ENCODE measurements at places on chromosomes 7 and 10.

DNA sequence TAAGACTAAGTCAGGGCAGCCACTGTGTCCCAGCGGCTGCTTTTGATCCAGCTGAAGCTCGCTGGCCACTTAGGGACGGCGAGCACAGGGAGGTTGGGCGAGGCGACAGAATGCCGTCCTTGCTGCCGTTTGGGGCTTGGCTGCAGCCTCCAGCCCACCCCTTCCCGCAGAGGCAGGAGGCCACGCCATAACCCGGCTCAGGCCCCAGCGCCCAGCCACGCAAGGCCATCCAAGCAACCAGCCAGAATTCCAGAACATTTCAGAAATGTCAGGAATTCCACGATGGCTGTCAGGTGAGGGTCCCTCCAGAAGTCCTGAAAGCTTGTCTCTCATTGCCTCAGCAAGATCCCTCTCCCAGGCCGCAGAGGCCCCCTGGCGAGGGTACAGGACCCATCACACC is 479.1 kb upstream of the FOXK1 start:
- no peak for DNase-seq

DNA sequence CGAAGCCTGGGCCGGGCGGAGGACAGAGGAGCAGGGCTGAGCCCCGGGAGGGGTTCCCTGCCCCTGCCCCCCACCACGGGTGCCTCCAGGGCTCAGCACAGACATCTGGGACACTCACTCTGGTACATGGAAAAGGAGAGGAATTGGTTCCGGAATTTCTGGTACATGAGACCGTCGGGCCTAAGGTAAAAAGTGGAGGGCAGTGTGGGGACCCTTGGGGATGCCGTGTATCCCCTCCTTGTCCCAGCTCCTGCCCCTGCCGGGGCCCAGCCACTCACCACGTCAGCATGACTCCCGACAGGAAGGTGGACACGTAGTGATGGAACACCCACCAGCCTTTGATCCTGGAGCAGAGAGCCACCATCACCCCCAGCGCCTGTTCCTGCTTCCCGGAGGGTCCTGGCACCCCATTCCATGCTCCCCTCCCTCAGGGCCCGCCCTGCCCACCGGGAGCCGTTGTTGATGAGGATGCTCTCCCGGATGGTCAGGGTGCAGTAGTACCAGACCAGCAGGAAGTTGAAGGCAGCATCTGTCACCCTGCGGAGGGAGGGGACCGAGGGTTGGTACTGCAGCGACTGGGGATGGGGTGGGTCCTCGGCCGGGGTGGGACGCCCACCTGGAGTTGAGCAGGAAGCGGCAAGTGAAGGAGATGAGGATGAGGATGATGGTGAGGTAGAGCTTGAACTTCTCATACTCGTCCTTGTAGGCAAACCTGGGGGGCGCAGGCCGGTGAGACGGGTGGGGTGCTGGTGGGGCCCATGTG is 6.4 kb downstream of the TMEM120A start:
- DNase-seq = no peak

DNA sequence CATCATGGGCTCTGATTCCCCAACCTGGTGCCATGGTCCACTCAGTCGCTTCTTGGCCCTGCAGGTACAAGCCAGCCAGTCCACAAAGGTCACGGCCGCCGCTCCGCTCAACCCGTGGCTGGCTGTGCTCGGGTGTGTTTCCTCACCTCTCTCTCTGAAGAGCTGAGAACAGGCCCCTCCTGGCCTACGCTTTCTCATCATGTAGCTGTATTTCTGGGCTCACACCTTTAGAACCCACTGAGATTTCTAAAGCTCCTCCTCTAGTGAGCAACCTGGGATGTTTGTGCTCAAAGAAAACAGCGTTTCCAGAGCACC is 30.2 kb downstream of the PTPRN2 start:
- no peak for DNase-seq

DNA sequence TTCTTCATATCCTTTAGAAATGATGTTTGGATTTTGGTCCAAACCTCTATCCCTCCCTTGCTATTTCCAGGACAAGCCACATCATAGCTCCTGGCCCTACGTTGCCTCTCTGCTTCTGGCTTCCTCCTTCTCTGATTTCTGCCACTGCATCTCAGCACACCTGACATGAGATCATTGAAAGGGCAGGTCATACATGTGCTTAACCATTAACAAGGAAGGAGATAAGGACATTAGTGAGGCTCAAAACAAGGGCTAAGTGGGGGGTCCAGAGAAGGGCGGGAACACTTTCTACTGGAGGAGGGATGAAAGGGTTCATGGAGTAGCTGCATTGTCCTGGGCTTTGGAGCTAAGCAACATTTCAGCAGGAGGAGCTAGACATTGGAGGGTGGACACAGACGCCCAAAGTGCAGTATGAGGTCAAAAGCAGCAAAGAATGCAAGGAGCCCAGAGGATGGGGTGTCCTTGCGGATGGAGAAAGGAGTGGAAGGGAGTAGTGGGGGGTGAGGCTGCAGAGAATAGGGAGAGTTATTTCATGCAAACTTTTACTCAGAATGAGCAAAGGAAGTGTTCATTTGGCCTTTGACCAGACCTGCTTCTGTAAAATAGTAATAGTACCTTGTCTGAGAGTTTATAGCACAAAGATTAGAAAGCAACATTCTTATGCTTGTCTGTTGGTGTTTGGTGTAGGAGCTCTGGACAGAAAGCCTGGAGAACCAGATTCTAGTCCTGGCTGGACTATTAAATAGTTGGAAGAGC is 102.4 kb upstream of the CREB5 start:
- DNase-seq = no peak

GRCh38 chr10:96614515-96614914 is 27.7 kb upstream of the TM9SF3 start:
- DNase-seq = no peak

DNA sequence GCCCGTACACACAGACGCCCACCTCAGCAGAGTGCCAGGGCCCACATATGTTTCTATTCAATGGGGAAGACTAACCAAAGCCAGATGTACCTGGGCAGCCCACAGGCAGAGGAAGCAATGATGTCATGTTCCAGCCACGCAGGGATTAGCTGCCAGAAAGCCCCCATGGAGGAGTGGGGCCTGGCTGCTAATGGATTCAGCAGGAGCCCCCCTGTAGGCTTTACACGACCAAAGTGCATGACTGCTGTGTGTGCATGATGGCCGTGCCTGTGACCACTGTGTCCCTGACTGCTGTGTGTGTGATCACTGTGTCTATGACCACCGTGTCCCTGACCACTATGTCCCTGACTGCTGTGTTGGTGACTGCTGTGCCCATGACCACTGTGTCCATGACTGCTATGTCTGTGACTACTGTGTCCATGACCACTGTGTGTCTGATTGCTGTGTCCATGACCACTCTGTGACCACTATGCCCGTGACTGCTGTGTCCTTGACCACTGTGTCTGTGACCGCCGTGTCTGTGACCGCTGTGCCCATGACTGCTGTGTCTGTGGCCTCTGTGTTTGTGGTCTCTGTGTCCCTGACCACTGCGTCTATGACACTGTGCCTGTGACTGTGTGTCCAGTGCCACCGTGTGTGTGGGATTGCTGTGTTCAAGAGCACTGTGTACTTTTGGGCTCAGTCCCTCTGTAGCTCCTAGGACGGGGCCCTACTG is 409.3 kb downstream of the RPS24 start:
- DNase-seq = peak; percentile 48

DNA sequence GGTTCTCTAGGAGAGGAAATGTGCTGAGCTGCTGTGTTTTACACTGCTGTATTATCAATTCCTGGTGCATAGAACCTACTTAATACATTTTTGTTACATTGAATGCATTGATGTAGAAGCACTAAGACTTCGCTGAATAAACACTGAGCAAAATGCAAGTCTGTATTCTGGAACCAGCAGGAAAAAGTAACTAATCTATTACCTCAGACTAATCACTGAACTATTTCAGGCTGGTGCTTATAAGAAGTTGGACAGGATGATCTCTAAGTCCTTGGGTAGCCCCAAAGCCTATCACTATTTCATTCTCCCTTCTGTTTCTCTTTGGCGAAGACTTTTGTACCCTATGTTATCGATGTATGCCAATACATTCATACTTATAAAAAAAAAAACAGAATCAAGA is 87.2 kb upstream of the LRRTM3 start:
- DNase-seq = no peak

DNA sequence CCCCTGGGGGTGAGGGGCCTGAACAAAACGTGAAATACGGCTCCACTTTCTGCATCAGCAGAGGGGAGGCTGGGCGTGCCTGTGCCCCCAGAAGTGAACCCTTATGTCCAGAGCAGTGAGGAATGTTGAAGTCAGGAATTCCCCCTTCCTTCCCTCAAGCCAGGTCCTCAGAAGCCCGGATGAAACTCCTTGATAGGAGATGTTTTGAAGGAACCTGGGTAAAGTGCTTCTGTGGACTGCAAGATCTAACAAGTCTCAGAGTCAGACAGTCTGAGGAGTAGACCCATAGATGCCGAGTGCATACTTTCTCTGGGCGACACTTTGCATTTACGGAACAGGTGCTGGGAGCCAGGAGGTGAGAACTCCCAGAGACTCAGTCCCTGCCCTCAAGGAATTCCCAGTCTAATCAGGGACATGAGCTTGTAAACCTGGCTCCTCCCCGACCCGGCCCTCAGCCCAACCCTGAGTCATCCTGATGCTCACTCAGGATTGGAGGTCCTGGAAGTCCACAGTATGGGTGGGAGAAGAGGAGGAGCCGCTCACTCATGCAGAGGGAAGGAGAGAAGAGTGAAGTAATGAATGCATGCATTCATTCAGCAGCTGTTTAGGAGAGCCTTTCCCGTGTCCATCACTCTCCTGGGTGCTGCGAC is 179.5 kb upstream of the ITGB1 start:
- no peak for DNase-seq

GRCh38 chr7:133783276-133783675 is 343.9 kb upstream of the LRGUK start:
- no peak for DNase-seq

- no peak for DNase-seq
Measured at GRCh38 chr10:66892871-66893270, 33.0 kb upstream of the LRRTM3 start.

- no peak for DNase-seq
Measured at GRCh38 chr10:78266741-78267469, 233.2 kb downstream of the RPS24 start.

DNA sequence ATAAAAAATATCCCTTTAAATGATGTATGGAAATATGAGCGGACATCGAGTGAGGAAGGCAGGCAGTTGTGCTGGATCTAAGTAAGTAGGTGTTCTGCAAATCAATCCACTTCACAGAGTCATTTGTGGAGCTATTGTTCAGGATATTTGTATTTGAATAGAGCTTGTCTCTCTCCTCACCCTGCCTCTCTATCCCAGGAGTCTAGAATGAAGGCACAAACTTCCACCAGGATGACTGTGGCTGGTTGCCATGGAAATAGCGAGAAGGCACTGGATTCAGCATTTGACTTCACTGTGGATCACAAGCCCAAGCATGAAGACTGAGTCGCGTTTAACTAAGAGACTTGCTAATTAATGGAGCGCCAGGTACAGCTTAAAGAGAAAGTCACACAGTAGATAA is 53.2 kb downstream of the NPY start:
- DNase-seq = no peak

DNA sequence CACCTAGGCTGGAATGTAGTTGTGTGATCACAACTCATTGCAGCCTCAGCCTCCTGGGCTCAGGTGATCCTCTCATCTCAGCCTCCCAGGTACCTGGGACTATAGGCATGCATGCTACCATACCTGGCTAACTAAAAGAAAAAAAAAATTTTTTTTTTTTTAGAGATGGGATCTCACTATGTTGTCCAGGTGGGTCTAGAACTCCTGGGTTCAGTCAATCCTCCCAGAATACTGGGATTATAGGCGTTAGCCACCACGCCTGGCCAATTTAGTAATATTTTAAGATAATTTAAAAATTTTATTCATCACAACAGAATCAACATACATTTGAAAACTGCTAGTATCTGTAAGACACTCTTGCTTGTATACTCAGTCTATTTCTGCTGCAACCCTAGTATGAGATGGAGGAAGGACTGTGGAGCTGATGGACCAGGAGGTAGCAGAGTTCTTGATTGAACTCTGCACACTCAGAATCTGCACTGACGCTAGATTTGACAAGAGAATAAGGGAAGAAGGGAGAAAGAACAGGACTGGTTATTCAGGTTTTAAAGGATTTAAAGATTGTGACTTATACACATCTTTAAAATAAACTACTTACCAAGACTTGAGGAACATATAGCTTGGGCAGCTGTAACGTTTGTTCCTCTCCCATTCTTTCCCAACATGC is 57.6 kb downstream of the VCL start:
- DNase-seq = no peak

DNA sequence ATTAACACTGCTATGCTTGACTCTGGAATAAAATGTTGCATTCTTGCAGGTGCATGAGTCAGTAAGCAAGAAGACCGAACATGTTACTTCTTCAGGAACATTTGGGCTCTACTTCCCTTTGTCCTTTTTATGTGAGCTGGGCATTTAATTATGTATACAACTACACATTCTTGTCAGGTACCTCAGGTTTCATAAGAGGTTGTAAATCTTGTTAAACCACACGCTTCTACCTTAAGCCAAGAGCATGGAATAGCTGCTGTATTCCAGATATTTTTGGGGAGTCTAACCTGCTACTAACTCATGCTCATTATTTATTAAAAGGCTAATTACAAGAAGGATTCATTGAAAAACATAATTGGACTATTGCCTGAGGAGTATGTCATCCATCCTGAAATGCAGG is 414.2 kb upstream of the KLF6 start:
- DNase-seq = no peak

DNA sequence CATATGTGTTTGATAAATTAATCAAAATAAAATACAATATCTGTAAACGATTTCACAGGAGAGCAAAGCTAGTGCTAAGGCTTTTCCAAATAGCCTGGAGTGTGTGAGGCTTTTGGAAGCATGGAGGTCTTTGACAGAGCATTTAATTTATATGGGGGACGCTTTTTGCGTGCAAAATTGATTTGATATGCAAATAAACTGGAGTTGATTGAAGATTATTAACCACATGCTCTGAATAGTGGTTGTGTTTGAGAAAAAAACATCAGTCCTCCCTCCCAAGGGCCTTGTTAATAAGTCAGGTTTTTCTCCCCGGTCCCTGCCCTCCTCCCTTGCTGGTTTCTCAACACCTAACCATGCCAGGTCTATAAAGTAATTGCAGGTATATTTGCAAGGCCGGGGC is 85.1 kb upstream of the FGFR2 start:
- DNase-seq = no peak

GRCh38 chr7:53641091-53641490 is 605.7 kb downstream of the POM121L12 start:
- no peak for DNase-seq

DNA sequence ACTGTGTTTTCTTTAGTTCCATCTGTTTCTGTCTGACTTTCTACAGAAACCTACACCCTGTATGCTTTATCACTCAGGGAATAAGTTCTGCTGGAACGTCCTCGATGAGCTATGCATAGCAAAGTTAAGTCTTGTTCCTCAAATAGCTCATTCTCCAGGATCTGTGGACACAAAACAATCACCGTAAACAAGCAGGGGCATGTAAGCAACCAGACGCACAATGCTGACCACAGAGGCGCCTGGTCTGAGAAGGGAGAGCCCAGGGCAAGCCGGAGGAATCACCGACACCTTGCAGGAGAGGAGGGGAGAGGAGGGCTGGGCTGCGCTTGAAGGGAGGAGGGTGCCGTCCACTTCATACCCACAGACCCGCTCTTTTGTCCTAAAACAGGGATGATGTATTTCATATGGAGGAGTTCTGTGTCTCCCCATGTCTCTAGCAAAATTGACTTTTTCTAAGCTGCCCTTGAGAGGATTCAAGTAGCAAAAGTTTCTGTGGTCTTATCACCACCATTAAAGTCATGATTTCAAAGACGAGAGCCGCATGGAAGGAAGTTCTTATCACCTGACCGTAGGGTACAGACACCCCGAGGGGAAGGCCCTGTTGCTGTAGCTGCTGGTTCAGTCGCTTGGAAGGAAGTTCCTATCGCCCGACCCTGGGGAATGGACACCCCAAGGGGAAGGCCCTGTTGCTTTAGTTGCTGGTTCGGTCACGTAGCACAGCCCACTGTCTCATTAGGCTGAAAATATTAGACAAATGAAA is 14.3 kb downstream of the CALML3 start:
- DNase-seq = no peak
